ENCODE measurements at places on chromosomes 2 and 18. TPM values are rescaled to one million over a fixed set of nuclear protein-coding genes. Genes with fewer than 3 reads are reported as not detected.
A peak's percentile ranks its signal among the peaks of the same experiment; 100 is the strongest.

- DNase-seq = no peak
These were observed 24.4 kb upstream of the ONECUT2 start for GRCh38 chr18:57410749-57411148.

GRCh38 chr18:26655525-26656430 is 107.4 kb upstream of the KCTD1 start:
- DNase-seq = no peak

DNA sequence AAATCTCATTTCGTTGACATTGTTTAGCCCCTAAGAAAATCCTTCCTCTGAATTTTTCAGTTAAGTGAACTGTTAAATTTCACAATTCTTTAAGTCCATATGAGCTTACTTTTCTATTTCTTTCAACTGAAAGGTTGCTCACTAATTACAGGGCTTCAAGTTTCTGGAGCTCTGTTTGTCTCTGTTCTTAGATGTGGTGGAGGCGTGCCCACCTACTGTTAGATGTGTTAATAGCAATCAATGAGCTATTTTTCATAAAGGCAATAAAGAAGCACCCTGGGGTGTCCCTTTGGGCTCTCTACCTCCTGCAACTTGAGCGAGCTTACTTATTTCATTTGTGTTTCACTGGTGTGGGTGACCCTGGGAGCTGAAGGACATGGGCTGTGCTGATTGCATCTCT is 25.0 kb downstream of the CREG2 start:
- DNase-seq = no peak

DNA sequence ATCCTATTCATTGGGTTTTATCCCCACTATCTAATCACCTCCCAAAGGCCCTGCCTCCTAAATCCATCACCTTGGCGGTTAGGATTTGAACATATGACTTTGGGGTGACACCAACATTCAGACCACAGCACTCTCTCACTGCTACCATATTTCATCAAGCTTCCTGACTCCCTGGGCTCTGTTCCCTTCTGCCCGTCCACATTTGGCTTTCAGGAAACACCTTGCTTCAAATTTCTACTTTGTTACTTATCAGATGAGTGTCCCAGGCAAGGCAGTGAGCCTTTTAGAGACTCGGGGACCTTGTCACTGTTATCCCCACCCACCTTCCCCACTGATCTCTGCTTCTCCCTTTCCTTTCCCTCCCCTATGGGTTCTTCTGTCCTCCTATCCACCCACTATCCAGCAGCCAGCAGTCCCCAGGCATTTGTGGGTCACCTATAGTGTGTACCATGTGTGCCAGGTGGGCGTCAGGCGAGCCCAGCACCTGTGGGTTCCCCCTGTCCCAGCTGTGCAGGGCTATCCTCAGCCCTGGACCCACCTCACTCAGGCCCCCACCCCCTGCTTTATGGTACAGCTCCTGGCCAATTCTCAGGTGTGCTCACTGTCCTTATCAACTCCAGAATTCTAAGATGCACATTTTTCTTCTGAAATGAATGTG is 230.9 kb downstream of the LOXHD1 start:
- no peak for DNase-seq

- no peak for DNase-seq
These were observed 85.4 kb downstream of the DYSF start for GRCh38 chr2:71538656-71539265.

DNA sequence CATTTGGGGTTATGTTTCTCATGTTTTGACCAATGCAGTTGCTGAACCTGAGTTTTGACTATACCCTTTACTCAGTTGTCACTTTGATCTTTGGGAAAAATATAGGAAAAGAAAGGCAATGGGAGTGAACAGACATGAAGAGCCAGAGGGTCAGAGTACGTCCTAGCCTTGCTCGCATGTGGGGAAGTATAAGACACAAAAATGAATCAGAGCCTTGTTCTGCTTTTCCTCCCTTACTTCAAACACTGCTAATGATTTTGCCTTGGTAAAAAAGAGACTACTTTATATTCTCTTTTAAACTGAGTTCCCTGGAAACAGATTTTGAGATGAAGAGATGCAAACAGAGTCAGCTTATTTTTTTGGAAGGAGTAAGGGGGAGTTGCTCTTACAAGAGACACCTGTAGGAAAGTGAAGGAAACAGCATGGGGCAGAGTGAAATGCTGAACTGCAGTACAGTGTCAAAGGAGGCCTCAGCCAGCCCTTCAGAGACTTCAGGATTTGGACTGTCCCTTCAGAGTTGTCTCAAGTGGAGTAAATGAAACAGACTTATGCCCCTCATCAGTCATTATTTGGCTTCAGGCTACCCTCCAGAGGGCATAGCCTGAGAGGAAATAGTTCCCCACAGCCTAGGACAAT is 11.1 kb upstream of the FAP start:
- no peak for DNase-seq

- peak; percentile 86 for DNase-seq
These were observed 38.1 kb upstream of the RTN4 start for GRCh38 chr2:55088400-55088799.

Gene GAREM1
- 11.6 TPM for total RNA-seq

DNA sequence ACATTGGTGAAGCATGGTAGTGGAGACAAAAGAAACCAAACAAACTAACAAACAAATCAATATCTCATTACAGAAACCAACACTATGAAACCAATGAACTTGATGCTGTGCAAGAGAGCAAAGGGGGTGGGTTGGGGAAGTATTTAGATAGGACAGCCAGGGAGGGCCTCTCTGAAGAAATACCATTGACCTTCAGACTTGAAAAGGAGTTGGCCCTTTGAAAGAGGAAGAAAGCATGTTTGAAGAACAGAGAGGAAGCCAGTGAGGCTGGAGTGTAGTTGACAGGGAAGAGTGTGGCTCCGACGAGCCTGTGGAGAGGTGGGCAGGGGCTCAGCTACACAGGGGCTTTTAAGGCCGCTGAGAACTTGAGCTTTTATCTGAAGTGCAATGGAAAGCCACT is 151.0 kb upstream of the GATA6 start:
- no peak for DNase-seq

DNA sequence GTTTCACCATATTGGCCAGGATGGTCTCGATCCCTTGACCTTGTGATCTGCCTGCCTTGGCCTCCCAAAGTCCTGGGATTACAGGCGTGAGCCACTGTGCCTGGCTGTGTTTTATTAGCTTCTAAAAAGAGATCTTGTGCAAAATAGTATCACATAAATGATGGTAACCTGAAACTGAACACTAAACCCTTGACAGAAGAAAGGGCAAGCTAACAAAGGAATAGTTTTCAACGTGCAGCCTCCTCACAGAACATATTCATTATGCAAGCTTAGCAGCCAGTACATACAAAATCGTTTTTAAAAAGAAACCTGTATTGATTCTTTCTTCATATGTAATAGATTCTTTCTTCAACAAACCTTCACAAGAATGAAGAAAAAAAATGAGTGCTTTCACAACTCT is 20.6 kb downstream of the CHN1 start:
- no peak for DNase-seq

DNA sequence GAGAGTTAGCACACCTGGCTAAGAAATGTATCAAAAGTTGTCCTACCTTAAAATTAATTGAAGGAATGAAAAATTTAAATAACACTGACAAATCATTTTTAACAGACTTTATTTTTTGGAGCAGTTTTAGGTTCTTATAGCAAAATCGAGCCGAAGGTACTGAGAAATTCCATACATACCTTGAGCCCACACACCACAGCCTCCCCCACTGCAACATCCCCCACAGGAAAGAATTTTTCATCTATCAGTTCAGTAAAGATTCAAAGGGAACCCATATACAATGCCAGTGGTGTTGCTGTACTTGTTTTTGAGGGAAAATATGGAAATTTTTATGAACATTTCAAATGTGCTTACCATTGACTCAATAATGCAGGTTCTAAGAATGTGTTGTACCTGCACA is 169.8 kb upstream of the HS6ST1 start:
- no peak for DNase-seq

Gene PRSS56
- not detected for total RNA-seq

Gene CCL20
- total RNA-seq = 33.2 TPM

GRCh38 chr2:207688597-207688996 is 22.8 kb upstream of the CCNYL1 start:
- DNase-seq = no peak

DNA sequence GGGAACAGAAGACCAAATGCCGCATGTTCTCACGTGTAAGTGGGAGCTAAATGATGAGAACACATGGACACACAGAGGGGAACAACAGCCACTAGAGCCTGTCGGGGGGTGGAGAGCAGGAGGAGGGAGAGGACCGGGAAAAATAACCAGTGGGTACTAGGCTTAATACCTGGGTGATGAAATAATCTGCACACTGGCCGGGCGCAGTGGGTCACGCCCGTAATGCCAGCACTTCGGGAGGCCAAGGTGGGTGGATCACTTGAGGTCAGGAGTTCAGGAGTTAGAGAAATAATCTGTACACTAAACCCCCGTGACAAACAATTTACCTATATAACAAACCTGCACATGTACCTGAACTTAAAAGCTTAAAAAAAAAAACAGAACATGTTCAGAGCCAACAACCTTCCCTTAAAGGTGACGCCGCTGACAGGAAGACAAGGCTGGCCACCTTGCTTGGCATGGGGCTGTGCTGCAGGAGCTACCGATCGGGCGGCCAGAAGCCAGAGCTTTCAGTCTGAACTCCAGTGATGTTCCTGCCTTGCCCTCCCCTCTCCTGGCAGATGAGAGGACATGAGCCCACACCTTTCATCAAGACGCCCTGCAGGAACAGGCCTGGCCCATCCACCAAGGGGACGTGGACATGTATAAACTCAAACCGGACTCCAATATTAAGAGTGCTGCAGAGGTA is 11.2 kb downstream of the SLC66A2 start:
- DNase-seq = no peak

DNA sequence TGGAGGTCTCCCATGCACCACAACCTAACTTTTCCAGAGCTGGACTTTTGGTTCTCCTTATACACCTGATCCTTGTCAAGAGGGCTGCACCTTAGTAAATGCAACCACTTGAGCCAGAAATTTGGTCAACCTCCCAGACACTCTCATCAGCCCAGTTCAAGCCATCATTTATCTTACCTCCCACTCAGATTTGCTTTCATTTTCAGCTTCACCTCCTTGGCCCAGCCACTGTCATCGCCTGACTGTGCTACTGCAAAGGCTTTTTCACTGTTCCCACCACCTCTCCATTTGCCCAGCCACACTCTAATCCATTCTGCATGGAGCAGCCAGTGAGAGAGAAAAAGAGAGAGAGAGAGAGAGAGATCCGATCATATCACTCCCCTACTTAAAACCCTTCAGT is 112.4 kb upstream of the DDX18 start:
- DNase-seq = no peak

Gene PDE1A
- total RNA-seq = 2.6 TPM

Gene RNF103
- 27.7 TPM for total RNA-seq

GRCh38 chr2:27954221-27954673 is 63.7 kb downstream of the BABAM2 start:
- no peak for DNase-seq

DNA sequence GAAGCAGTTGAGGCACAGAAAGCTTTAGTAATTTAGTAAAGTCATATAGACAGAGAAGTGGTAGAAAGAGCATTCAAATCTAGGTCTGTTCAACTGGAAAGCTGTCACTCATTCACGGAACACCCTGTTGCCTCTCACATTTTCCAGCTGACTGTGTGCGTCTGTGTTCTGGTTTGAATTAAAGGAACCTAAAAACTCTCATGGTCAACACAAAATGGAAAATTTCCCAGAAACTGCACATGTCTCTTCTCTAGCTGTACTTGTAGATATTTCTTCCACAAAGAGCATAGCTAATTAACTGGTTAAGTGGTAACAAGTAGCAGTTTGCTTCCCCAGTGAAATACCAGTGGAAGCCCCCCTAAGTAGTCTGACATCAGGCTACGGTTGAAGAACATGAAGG is 390.8 kb downstream of the TGIF1 start:
- peak; percentile 48 for DNase-seq

GRCh38 chr2:239671471-239671870 is 270.7 kb upstream of the HDAC4 start:
- no peak for DNase-seq

GRCh38 chr18:23131693-23132319 is 3.5 kb upstream of the CABLES1 start:
- DNase-seq = peak; percentile 26

Gene ACOXL
- total RNA-seq = 0.30 TPM

GRCh38 chr2:18402-19271 is 27.7 kb downstream of the FAM110C start:
- DNase-seq = no peak

GRCh38 chr2:64325477-64325851 is 128.5 kb upstream of the LGALSL start:
- no peak for DNase-seq

- no peak for DNase-seq
These were observed 314.7 kb downstream of the DSC3 start for GRCh38 chr18:30727849-30728248.

Gene TCF23
- total RNA-seq = 0.20 TPM
